ENCODE measurements at places on chromosomes 7 and 10.

DNA sequence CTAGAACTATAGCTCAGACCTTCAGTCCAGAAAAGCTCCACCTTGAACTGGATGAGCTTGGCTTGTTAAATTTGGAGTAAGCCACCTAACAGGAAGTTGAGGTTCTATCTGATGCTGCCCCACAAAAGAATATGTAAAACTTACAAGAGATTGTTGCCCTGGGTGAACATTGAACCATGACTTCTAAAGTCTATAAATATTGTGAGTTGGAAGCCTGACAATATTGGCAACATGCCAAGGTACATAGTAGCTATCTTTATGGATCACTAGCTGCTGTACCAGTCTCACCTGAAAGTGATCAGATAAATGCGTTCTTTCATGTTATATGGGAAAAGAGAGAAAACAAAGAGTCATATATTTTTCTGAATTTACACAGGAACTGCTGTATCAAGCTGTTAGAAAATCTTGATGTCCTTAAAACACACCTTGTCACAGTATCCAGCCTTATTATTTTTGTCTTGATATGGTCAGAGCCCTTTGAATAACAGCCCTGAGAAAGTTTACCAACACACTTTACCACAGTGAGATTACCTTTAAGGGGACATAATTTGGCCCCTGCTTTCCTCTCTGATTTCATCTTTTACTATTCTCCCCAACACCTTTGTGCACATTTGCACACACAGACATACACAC is 92.0 kb downstream of the LSMEM1 start:
- no peak for DNase-seq

DNA sequence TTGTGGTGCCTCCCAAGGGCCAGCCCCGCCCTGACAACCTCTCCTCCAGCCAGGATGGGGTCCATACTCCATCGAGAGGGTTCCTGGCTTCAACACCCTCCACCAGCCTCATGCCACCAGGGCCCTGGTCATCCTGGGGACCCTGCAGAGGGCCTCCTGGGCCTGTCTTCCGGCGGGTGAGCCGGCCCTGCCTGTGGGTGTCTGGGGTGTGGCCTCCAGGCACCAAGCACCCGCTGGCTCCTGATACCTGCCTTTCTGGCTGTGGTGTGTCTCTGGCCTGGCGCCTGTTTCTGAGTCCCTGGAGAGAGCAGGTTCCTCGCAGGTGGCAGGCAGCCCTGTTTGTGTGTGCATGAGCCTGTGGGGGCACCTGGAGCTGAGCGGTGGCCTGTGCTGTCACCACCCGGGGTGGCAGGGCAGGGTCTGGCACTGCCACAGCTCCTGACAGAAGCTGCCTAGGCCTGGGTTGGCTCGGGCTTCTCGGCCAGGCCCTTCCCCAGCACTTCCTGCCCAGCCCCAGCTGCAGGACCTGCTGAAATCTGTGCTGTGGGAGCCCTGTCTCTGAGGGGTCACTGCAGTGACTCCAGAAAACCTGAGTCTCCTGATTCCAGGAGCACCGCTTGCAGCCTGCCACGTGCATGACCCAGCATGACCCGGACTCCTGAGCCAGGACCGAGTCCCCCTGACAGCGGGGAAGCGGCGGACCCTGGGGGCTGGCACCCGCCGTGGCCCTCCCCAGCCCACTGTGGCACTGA is 18.4 kb downstream of the ADAM8 start:
- DNase-seq = no peak

DNA sequence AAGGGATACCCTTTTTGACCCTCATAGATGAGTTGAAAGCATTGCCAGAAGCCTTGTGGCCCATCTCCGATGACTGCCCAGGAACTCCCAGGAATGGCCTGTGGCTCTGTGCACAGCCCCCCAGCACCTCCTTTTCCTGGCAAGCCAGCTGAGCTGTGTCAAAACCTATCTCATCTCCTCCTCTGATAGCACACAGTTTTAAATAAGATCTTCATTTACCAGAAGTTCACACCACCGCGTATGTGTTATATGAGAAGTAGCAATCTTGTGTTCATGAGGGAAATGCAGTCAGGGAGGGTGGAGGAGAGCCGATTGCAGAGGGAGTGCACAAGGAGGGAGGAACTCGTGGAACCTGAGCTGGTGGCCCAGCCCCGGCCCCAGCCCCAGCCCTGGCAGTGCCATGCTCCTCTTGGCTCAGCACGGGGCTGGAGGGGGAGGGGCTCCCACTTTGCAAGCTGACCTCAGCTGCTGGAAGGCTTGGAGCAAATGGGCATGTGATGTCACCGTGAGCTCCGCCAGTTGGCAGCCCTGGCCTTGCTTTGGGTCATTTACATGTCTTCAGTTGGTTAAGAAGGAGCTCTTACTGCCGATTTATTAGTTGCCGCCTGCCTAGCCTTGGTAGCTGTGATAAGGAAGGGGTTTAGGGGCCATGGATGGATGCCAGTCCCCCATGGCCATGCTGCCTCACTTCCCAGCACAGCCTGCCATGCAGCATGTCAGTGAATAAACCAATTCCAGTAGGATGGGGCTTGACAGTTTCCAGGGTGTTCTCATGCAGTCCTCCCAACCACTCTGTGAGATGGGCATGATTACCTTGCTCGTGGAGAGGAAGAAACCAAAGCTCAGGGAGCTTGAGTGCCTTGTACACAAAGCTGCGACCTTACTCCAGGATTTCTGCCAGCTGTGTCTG is 20.0 kb downstream of the UNC5B start:
- no peak for DNase-seq

- peak; percentile 62 for DNase-seq
These were observed 58.2 kb upstream of the LYZL2 start for GRCh38 chr10:30687698-30688213.

DNA sequence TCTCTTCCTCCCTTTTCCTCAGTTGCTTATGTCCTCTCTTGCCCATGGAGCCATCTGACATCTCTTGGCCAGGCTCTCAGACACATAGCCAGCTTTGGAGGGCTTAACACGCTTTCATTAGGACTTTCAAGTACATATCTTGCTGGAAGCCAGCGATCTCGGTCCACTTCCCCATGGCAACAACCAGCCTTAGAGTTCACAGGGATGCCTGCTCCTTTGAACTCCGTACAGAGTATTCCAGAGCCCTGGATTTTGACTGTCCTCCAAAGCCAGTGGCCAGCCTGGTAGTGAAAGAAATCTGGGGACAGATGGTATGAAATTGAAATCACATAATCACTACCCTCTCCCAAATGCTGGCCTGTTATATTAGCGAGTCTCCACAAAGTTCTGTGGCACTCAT is 370.5 kb upstream of the NPVF start:
- no peak for DNase-seq

- no peak for DNase-seq
These were observed 734 bp downstream of the PTPN12 start for GRCh38 chr7:77537778-77538280.

DNA sequence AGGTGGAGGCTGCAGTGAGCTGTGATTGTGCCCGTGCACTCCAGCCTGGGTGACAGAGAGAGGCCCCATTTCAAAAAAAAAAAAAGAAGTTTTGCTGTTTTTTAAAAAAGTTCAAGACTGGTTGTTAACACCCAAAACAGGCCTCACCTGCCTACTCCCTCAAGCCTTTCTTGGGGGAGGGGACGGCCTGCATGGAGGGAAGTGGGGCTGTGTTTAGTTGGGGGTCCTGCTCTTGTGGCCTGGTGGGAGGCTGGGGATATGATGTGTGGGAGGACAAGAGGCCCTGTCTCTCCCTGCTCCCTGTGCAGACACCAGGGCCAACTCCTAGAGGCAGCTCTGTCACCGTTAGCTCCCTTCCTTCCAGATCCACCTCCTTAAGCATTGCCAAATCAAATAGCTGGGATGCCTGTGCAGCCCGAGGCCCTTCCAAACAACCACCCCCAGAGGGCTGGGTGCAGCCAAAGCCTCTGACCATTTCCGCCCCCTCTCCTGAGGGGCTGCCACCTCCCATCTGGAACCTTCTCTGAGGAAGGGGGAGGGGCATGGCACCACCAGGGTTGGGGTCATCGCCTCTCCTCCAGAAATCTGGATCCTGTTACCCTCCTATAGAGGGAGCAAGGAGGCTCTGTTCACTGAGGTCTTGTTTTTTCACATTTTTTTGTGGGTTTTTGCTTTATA is 32.9 kb upstream of the ANKRD2 start:
- DNase-seq = no peak

DNA sequence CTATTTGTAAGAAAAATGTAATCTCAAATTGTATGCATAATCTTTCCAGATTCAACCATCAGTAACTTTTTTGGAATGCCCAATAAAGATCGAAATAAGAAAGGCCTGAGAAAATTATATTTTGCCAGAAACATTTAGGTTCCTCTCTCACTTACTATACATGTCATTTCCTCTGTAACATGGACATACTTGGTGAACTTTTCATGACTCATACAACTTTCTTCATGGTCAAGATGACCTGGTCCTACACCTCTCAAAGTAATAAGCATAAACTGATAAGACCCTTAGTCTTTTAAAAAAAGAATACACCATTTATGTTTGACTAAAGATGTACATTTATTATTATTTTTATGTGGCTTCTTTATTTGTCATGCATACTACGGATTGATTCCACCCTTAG is 125.3 kb downstream of the REEP3 start:
- no peak for DNase-seq

Data from COLO829 (cell line).